Astrocyte of the spinal cord (primary cell): ENCODE measurements at places on chromosomes 11 and 22.
A peak's percentile ranks its signal among the peaks of the same experiment; 100 is the strongest.

GRCh38 chr22:28600546-28601143, 79.0 kb downstream of the TTC28 start:
- peak; percentile 76 for DNase-seq

GRCh38 chr11:719214-720016, 13.4 kb downstream of the EPS8L2 start:
- peak; percentile 59 for DNase-seq

DNA sequence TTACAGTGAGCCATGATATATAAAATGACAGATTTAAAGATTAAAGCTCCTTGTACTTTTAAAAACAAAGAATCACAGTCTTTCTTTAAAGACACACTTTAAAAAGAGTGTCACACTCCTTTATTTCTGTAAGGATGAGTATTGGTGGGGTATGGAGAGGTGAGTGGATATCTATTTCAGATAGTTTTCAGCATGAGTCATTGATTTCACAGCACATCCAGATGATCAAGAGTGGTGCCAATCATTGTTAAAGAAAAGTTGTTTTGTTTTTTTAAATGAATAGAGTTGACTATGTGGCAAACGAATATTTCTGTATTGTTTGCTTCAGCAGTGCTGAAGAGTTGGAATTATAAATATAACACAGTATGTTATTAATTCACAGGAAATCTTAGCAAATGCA, 52.5 kb downstream of the FAR1 start:
- no peak for DNase-seq

- DNase-seq, result no peak
Observed at GRCh38 chr11:68430801-68431200, 29.8 kb upstream of the PPP6R3 start.

GRCh38 chr22:31079095-31079642, 1.9 kb upstream of the SMTN start:
- DNase-seq, result no peak

- DNase-seq, result no peak
Observed at GRCh38 chr11:18196532-18196931, 23.9 kb downstream of the MRGPRX4 start.

GRCh38 chr22:46803936-46804335, 41.5 kb downstream of the TBC1D22A start:
- DNase-seq, result no peak

DNA sequence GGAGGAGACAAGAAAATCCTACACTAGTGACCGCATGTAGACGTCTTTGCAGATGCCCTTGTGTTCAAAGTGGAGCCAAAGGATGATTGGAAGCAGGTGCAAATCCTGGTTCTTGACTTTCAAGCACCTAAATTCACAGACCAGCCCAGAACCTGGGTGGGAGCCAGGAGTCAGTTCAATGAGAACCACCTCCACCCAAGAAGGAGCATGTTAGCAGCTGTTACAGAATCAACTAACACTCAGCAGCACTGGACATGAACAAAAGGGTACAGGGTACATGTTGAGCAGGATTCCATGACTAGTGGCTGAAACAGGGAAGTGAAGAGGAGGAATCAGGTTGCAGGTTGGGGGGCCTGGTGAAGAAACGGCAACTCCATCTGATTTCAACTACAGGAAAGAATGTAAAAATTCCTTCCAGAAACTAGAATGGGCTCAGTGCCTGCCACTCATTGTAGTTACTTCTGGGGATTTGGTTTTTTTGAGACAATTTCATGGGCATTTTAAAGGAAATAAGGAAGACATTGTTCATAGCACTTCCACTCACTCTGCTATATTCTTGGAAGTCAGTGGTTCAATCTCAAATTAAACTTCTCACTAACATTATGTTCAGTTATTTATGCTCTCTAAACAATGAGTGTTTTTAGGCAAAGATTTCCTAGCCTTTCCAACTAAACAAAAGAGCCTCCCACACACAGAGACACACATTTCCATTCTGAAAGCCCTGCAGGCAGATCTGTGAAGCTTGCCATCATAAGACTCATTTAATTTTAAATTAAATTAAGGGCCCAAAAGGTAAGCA, 173.3 kb downstream of the CADM1 start:
- no peak for DNase-seq

GRCh38 chr11:68749229-68750123, 1.8 kb downstream of the TESMIN start:
- DNase-seq, result peak; percentile 32

GRCh38 chr11:60924110-60924905, at the start of gene TMEM132A:
TSS of gene TMEM132A (plus strand) at chr11:60924460. CDS start at chr11:60924634, 174 bp downstream.
- DNase-seq, result peak; percentile 58

- DNase-seq, result no peak
Observed at GRCh38 chr11:91810871-91811270, 413.7 kb upstream of the FAT3 start.

GRCh38 chr11:114036147-114036811, 23.2 kb upstream of the ZBTB16 start:
- peak; percentile 69 for DNase-seq

DNA sequence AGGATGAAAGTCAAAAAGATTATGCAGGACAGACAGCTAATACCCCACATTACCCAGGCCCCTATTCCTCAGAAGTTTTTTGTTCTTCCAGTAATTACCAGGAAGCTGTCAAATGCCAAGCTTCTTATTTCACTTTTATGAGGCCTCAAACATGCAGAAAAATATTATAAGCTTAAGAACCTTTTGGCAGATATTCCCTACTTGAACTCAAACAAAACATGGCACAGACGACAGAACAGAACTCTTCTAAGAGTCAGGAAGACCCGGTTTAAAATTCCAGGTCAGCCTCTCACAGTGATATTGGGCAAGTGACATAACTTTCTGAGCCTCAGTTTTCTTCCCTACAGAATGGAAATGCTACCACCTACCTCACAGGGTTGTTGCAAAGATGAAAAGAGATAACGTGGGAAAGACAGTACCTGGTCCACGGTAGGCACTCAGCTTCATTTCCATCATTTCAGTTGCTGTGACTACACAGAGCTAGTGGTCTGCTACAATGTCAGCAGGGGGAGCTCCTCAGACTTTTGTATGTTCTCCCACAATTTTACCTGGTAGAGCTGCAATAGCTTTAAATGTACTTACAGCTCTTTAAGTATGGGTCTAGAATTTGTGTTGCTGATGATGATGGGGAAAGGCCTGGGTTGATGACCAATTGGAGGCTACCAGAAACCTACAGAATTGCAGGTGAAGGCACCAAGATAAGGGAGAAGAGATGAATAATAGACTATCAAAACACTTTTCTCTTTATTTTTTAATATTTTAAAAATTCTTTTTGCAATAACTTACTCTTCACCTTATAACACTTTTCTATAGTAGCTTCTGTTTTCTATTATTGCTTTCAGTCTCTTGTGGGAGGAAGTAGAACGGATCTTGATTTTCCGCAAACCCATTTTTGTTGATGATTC, 98.3 kb upstream of the CHRM4 start:
- DNase-seq, result peak; percentile 56

GRCh38 chr22:40727070-40727963, 48.0 kb downstream of the MCHR1 start:
- no peak for DNase-seq

- peak; percentile 12 for DNase-seq
Observed at GRCh38 chr11:4464216-4465159, 15.4 kb downstream of the OR52K2 start.

DNA sequence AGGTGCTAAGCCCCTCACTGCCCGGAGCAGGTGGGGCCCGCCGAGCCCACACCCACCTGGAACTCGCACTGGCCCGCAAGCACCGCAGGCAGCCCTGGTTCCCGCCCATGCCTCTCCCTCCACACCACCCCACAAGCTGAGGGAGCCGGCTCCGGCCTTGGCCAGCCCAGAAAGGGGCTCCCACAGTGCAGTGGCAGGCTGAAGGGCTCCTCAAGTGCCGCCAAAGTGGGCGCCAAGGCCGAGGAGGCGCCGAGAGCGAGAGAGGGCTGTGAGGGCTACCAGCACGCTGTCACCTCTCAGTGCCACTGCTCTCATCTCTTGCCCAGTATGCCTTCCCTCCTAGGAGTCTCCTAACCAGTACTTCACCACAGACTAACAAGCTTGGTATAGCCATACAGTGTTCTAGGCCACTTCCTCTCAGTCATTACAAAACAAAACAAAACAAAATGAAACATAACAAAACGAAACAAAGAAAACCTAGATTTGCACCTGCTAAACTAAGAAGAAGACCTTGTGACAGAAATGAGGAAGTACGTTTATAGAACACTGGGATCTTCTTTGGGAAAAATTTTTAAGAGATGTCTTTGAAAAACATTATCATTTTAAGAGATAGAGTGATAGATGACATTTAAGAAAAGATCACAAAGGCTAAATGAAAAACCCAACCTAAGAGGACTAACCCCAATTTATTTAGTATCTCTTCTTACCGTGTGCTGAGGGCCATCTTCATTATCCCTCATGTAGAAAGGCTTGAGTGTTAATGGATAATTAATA, 47.7 kb upstream of the GAB2 start:
- no peak for DNase-seq

- no peak for DNase-seq
Observed at GRCh38 chr11:2525166-2525861, 80.5 kb downstream of the KCNQ1 start.

GRCh38 chr11:17734986-17735817, 621 bp downstream of the KCNC1 start:
- DNase-seq, result peak; percentile 67

DNA sequence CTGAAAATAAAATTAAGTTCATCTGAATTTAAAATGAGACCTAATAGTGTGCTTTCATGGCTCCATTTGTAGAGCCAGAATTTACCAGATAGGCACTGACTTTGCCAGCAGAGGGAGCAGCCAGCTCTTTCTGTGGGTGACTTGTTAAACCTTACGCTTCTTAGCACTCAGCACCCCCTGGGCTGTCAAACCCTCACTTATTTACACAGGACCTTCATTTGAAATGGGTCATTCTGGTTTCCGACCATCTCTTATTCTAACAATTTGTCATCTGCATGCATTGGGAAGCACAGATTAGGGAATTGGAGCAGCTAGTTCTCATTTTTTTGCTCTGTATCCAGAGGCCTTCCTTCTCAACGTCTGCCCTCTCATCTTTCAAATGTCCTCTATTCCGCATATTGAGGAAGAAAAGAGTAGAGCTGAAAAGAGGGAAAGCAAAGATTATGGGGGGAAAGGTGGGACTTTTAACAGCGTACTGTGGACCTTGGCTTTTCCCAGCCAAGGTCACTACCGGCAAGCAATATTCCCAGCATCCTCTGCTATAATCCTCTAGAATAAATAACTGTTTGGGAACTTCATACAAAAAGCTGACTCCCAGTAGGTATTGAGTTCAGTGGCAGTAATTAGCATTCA, 3.1 kb downstream of the ASRGL1 start:
- DNase-seq, result peak; percentile 47

GRCh38 chr11:81255895-81256294, 1477.8 kb downstream of the FAM181B start:
- DNase-seq, result no peak

DNA sequence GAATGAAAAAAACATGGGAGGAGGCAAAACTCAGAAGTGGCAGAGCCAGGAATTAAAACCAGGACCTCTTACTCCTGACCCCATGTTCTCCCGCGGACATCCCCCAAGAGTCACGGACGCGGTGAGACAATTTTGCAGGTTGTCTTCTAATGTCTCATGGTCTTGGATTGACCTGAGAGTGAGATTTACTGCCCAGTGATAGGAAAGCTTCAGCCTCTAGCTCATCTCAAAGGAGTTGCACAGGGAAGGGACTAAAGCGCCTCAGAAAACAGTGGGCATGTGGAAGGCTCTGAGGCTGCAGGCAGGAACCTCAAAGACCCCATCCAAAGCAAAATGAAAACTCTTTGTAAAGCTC, 197.4 kb downstream of the ADAMTS15 start:
- no peak for DNase-seq

DNA sequence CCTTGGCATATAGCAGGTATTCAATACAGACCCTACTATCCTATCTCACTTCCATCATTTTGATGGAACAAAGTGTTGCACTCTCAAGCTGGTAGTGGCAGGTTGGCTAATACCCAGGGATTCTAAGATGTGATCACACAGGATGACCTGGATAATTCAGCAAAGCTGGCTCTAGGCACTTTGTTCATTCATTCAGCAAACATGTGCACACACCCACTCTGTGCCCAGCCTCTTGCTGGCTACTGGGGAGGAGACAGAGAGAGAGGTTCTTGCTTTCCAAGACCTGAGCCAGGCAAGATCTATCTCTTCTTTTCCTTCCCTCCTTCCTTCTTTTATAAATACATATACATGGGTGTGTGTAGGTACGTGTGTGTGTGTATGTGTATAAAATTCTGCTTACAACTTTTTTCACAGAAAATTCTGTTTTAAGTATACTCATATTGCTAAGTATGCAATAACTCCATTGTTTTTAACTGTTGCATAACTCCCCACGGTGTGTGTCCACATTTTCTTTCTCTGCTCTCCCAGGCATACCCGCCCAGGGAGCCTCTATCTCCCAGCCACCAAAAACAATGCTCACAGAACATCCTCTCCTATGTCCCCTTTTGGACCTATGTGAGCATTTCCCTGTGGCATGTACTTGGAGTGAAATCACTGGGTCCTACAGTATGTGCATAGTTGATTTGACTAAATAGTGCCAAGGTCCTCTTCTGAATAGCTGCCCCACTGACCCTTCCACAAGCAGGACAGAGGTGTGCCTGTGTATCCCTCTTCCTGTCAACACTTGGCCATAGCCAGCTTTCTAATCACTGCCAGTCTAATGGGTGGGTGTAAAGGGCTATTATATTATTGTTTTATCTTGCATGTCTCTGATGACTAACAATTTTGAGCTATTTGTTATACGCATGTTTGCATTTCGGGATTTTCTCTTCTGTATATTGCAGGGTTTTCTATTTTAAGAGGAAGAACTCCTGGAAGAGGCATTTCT, 27.5 kb downstream of the CLPB start:
- DNase-seq, result no peak

- DNase-seq, result peak; percentile 62
Observed at GRCh38 chr11:37409124-37409523, 811.1 kb upstream of the RAG2 start.

GRCh38 chr22:45227645-45228400, 12.9 kb downstream of the KIAA0930 start:
- DNase-seq, result no peak

DNA sequence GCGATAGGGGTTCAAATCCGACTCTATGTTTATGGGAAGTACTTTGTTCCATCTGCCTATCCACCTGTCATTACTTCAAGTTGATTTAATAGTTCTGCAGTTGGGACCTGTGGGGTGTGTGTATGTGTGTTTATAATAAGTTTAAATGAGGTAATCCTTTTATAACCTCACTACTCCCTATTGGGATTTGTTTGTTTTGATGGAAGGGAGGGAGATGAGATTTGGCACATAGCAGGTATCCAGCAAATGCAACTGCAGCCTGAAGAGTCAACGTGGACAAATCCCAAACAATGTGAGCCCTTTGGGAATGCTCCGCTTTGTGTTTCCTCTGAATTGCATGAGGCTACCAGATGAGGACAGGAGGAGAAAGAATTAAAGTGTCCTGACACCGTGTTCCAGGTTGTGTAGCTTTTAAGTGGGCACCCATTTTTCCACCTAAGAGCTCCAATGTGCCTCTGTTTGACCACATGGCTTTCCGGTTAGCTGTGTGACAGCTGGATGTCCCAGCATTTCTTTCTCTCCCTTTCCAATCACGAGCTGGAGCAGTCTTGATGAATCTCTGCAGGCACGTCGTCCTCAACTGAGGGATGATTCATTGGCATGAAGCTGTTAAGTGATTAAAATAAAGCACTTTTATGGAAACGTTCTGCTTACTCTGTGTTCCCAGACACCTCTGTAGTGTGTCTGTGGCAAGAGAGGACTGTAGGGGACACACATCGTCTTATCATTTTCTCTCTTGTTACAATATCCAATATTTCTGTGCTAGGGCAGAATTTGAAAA, 610.7 kb downstream of the NTM start:
- no peak for DNase-seq
